ENCODE measurements at places on chromosomes 1 and 21.

GRCh38 chr1:223233410-223234169 lies 90.5 kb upstream of the TLR5 start:
- peak; percentile 79 for DNase-seq

DNA sequence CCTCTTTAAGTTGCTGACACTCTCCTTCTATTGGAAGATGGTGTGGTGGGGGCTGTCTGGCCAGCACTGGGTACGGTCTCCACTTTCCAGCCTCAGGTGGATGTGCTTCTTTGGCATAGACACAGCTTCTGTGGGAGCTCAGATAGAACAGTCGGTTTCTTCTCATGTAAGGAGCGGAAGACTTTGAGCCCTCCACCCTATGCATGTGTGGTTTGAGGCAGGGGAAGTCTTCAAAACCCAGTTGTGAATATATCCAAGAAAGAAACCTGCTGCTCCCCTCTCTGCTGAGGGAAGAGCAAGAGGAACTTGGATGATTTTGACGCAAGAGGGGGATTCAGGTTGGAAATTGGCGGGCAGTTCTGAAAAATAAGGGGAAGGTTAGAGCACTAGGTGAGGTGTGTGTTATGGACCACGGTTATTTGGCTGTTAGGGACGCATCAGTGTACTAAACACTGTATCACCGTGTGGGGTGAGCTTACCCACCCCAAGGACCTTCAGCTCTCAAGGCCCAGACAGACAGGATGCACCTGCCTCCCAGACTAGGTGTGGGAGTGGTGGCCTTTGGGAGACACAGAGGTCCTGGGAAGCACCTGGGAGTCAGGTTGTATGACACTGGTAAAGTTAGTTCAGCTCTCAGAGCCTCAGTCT lies 36.2 kb downstream of the IL6R start:
- DNase-seq = no peak

GRCh38 chr1:31586376-31587327 lies 10.3 kb downstream of the TINAGL1 start:
- DNase-seq = no peak

- no peak for DNase-seq
Measured at GRCh38 chr1:29767088-29767685, 530.9 kb downstream of the PTPRU start.

DNA sequence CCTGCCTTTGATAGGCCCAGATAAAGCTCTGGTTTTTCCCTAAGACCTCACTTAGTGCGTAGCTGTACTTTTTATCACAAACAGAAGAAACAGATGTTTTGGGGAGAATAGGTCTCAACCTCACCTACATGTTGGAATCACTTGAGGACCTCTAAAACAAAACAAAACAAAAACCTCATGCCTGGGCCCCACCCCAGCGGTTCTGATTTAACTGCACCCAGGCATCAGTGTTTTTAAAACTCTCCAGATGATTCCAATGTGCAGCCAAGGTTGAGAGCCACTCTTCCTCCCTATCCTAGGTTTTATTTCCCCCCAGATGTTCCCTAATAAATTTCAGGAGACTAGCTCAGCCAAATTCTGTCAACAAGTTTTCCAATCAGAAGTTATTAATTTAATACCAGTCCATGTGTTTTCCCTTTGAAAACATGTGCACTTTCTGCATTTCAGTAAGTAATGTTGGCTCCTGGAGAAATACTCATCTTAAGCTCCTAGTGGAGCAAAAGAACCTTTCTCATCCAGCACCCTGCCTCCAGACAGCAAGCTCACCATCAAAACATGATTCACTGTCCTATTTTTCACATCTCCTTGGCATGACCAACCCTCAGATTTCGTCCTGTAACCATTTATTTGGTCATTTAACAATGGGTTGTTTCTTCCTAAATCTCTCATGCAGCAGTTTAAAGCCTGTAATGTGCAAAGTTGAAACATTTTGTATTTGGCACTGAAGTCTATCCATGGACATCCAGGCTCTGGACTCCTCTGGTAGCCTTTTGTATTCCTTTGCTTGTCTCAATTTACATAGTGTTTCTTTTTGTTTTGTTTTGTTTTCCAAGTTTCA lies 27.5 kb downstream of the LRRC8C start:
- peak; percentile 27 for DNase-seq

DNA sequence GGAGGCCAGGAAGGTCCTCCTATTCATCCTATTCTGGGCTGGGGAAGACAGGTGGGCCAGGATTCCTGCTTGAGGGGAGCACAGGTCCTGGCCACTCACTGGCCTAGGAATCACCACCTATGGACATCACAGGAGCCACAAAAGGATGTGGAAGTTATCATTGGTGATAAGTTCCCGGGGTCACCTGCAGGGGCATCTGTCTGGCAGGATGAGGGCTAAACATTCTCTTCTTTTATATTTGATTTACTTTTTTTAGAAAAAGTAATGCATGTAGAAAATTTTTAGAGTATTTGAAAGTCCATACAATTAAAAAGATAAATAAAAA lies 33.2 kb upstream of the KIAA0040 start:
- no peak for DNase-seq

DNA sequence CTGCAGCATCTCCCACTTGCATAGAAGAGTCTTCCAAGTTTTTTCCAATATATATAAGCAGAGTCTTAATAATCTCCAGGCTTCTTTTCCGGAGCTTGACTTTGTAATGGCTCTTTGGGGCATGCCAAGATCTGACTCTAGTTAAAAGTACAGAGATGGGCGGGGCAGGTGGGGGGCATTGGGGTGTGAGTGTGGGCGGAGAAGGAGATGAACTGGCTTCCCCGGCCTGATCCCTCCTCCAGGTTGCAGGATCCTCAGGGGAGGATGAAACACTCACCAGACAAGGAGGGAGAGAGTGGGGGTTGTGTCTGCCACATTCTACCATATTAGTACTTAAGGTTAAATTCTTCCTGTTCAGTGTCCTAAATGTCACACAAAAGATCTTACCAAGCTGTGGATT lies 23.0 kb downstream of the S100A10 start:
- DNase-seq = no peak

DNA sequence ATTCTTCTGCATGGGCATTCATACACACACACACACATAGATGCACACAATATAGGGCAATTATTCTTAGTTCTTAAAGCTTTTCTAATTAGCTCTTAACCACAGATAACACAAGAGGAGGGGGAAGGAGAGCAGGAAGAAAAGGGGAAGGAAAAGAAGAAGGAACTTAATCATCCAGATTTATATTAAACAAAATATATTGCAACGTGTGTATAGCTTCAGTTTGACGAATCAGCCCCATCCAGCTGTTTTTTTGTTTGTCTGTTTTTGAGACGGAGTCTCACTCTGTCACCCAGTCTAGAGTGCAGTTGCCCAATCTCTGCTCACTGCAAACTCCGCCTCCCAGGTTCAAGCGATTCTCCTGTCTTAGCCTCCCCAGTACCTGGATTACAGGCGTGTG lies 21.7 kb upstream of the ANKRD13C start:
- DNase-seq = no peak

- peak; percentile 82 for DNase-seq
Measured at GRCh38 chr21:28770867-28771661, 221.6 kb downstream of the LTN1 start.

DNA sequence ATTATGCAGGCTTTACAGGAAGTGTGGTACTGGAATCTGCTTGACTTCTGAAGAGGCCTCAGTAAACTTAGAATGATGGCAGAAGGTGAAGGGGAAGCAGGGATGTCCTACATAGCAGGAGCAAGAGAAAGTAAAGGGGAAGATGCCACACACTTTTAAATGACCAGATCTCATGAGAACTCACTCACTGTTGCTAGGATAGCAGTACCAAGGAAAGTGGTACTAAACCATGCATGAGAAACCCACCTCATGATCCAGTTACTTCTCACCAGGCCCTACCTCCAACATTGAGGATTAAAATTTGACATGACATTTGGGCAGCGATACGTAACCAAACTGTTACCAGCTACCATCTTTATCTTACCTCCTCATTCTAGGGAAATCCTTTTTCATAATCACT lies 9.6 kb downstream of the DHX9 start:
- no peak for DNase-seq

DNA sequence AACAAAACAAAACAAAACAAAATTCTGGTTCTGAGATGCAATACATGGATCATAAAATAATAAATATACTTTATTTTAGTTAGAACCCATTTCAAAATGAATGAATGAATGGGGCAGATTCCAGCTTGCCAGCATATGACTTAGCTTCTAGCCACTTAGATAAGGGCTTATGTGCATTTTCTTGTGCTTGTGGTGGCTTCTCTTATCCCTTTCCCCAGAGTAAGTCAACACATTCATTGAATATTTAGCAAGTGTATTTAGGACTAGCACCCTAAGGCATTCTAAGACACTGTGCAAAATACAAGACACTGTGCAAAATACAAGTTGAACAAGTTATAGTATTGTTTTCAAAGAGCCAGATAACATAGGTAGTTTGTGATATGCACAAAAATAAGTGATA lies 4.7 kb downstream of the ADIPOR1 start:
- DNase-seq = no peak

DNA sequence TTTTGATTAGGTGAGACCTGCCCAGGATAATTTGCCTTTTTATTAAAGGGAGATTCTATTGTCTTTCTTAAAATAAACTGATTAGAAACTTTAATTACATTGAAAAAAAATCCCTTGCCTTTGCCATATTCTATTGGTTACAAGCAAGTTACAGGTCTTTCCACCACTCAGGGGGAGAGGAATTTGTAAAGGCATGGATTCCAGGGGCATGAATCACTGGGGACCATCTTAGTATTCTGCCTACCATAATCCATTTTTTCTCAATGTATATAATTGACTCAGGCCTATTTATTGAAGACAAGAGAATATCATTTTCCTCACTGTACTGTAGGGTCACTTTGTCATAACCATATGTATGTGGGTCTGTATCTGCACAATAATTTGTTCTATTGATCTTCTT lies 124.3 kb upstream of the PDE4B start:
- peak; percentile 9 for DNase-seq

DNA sequence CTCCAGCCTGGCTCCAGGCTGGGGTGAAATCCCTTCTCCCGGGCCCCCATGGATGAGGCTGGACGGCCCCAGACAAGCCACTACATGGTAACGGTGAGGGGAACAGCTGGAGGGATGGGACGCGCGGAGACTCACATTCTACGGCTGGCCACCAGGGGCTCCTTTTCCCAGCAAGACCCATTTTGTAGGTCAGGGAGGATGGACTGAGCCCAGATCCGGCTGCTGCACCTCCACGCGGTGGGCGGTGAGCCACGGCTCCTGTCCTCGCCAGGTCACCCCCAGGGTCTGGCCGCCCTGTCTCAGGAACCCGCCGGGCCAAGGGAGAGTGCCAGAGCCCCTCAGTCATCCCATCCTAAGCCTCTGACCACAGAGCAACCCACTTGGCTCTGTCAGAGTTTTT lies 75.0 kb upstream of the ACTRT2 start:
- no peak for DNase-seq

GRCh38 chr21:27246741-27247140 lies 279.9 kb upstream of the ADAMTS5 start:
- peak; percentile 71 for DNase-seq

GRCh38 chr1:159162516-159163265 lies 8.7 kb upstream of the CADM3 start:
- no peak for DNase-seq

GRCh38 chr1:90210633-90211491 lies 216.0 kb downstream of the ZNF326 start:
- no peak for DNase-seq

DNA sequence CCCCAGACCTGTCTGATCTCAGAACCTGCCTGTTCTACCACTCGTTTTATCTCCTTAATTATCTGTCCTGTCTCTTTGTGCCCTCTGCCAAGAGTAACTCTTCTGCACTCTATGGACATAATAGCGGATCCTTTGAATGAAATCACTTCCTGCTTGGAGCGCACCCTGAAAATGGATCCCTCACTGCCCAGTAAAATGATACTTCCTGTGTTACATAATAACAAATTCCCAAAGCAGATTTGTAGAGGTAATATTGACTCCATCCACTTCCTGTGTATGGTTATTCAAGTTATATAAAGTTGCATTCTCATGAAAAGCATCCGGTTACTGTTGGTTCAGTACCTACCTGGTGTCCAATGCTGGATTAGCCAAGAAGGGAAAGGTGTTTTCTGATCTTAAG lies 246.0 kb downstream of the TRABD2B start:
- no peak for DNase-seq

GRCh38 chr1:29004798-29005197 lies 90.4 kb downstream of the EPB41 start:
- no peak for DNase-seq

GRCh38 chr1:56045477-56045876 lies 533.9 kb downstream of the PLPP3 start:
- no peak for DNase-seq

DNA sequence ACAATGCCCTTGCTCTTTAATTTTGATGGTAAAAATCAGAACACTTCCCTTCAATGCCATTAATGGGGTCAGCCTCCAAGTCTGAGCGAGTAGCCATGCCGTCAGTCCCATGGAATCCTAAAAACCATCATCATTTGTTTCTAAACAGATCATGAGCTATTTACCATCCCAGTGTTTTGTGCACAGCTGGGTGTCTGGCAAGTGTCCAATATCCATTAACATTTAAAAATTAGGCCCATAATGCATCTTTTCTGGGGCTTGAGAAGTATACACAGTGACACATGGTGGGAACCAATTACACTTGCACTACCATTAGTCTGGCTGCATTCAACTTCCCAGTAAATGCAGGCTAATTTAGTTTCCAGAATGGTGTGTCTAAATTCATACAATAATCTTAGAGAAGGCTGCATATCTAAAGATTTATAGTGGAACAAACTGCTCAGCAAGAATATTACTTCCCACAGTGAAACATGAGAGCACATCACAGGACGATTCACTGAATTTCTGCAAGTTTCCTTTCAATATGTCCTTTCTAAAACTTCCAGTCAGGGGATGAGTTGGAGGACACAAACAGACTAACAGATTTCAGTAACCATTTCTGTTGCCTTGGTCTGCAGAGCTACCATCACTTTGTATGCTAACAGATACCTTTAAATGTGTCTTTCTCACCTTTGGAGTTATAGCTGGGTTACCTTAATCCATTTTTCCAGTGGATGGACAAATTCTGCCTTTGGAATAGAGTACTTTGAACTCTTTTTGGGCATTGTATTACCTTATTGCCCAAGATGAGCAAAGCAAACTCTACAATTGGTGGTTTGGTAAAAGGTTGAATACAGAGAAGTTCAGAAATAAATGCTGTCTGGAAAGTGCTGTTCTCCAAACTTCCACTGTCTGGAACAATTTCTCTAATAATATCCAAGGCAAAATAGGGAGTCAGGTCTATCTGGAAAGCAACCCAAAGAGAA lies 258.0 kb downstream of the PTBP2 start:
- peak; percentile 24 for DNase-seq

GRCh38 chr1:219058891-219059820 lies 114.5 kb upstream of the LYPLAL1 start:
- DNase-seq = no peak

DNA sequence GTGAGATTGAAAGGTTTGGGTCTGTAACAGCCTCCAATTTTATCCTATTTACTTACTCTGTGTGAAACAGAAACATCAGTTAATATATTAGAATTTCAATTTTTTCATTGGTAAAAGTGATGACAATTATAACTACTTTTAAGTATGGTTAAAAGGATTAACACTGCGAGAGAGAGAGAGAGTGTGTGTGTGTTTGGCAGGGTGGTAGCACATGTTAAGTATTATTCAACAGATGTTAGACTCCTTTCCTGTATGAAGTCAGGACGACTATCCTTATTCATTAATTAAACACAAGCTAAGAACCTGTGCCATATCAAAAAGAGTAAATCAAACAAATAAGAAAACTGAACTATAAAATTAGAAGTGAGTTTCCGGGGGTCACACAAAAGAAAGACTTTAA lies 662.5 kb downstream of the PLPP3 start:
- no peak for DNase-seq

All from EH (cell line).